Tibial nerve (tissue), 4 donors: ENCODE measurements at places on chromosomes 6 and 20. TPM values are rescaled to one million over a fixed set of nuclear protein-coding genes. Genes with fewer than 3 reads are reported as not detected.

DNA sequence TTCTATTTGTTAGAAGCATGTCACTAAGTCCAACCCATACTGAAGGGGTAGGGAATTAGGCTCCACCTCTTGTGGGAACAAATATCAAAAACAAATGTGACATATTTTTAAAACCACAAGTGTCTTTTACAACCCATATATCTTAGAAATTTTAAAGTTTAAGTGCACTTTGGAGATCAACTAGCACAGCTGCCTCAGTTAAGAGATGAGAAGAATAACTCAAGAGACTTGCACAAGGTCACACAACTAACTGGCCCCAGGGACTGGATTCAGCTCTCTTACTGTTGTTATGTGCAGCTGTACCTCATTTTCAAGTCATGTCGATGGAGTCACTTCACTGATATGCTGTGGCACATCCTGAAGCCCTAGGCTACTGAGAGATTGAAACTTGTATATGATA lies 102.9 kb upstream of the BMP2 start:
- no peaks in the 10 kb centered on the region for H3K36me3 ChIP-seq
- no peaks in the 10 kb centered on the region for H3K4me1 ChIP-seq
- DNase-seq = no peak
- H3K27me3 ChIP-seq = no peaks in the 10 kb centered on the region
- H3K27ac ChIP-seq = no peak overlapping the region

- H3K4me3 ChIP-seq = no peak overlapping the region
- H3K27me3 ChIP-seq = no peaks in the 10 kb centered on the region
- no peaks in the 10 kb centered on the region for H3K36me3 ChIP-seq
These were observed 163.4 kb upstream of the CEP162 start for GRCh38 chr6:84390851-84391250.

DNA sequence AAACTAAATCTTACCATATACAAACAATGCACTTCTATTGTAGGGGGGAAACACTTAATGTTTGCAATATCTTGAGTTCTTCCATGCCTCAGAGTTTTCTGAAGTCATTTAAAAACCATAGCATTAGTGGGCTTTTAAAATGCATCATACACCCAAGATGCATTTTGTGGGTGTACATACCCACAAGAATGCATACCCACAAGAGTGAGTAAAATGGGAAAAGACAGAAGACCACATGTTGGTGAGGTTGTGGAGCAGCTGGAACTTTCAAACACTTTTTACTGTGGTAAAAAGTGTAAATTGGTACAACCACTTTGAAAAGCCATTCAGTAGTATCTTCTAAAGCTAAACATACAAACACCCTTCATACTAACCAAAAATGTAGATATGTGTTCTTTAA lies 57.5 kb downstream of the CYB5R4 start:
- H3K4me3 ChIP-seq = no peak overlapping the region
- no peaks in the 10 kb centered on the region for H3K4me1 ChIP-seq
- no peaks in the 10 kb centered on the region for H3K36me3 ChIP-seq
- no peak for DNase-seq
- H3K27ac ChIP-seq = no peak overlapping the region

- H3K4me3 ChIP-seq = no peak overlapping the region
- H3K27ac ChIP-seq = no peak overlapping the region
- H3K36me3 ChIP-seq = no peaks in the 10 kb centered on the region
- H3K27me3 ChIP-seq = no peaks in the 10 kb centered on the region
- no peak for DNase-seq
- peaks cover 13% of the 10 kb centered on the region for H3K4me1 ChIP-seq
These were observed 7.0 kb upstream of the APMAP start for GRCh38 chr20:24999568-24999967.

- peaks cover 44% of the 10 kb centered on the region for H3K4me1 ChIP-seq
- H3K36me3 ChIP-seq = peaks cover 10% of the 10 kb centered on the region
- peak overlapping the region; percentile 64 for H3K4me3 ChIP-seq
- peak overlapping the region; percentile 99 for H3K27ac ChIP-seq
These were observed 868 bp downstream of the SRSF3 start for GRCh38 chr6:36594816-36595643.

DNA sequence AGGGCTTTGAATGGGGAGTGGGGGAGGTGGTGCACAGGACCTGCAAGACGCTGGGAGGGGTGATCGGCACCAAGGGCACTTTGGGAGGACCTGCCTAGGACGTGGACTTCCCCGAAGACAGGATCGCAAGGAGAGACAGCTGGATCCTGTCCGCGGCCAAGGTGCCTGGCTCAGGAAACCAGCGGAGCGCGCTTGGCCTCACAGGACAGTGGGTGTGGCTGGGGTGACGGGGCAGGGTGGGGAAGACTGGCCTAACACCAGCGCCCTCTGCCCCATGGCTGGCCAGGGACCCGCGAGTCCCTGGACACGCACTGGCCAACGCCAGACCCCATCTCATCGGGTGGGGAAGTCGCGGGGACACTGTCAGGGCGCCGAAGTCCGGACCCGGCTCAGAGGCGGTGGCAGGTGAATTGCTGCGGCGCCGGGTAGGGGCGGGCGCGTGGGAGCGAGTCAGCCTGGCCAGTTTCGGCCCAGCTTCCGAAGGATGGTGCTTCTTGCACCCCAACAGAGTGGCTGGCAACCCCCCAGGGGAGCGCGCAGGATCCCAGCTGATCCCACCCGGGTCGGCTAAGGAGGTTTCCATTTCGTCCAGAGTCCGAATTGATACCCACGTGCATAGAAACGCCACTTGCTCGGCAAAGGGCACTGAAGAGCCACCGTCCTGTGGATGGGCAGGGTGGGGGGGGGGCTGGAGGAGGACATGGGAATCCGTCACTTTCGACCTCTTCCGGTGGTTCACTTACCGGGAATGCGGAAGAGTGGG lies 785 bp upstream of the THBD start:
- no peaks in the 10 kb centered on the region for H3K36me3 ChIP-seq
- H3K4me1 ChIP-seq = peaks cover 64% of the 10 kb centered on the region
- H3K27ac ChIP-seq = peak overlapping the region; percentile 68
- peak overlapping the region; percentile 41 for H3K4me3 ChIP-seq
- H3K27me3 ChIP-seq = peaks cover 9% of the 10 kb centered on the region

DNA sequence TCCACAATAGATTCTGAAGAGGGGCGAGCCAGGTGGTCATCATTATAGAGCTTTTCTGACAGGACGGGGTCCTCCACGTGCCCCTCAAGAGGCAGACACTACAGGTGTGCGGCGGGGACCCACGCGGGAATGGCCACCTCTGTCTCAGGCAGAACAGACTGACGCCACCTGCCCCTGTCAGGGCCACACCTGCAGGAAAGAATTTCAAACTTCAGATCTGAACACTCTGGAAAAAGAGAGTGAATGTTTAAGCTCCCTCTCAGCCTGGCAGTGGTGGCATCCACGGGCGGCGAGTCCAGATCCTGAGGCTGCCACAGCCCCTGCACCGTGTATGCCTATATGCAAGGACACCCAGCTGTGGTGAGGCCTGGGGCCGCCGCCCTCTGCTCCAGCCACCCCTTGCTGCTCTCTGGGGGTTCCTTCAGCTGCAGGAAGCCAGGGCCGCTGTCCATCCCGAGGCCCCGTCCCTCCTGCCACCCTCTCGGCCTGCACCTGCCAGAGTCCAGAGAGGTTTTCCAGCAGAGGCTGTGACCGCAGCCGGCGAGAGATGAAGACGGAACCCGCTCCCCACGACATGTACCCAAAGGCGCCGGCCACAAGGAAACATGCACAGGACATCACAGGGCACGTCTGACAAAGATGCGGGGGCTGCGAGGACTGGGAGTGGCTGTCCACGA lies 234.9 kb downstream of the ERMARD start:
- no peaks in the 10 kb centered on the region for H3K36me3 ChIP-seq
- DNase-seq = no peak
- no peak overlapping the region for H3K4me3 ChIP-seq
- H3K27me3 ChIP-seq = no peaks in the 10 kb centered on the region
- H3K27ac ChIP-seq = no peak overlapping the region

GRCh38 chr6:128518434-128519131 lies 1.8 kb downstream of the PTPRK start:
- H3K27me3 ChIP-seq = no peaks in the 10 kb centered on the region
- peak overlapping the region; percentile 96 for H3K27ac ChIP-seq
- no peaks in the 10 kb centered on the region for H3K36me3 ChIP-seq
- DNase-seq = no peak

DNA sequence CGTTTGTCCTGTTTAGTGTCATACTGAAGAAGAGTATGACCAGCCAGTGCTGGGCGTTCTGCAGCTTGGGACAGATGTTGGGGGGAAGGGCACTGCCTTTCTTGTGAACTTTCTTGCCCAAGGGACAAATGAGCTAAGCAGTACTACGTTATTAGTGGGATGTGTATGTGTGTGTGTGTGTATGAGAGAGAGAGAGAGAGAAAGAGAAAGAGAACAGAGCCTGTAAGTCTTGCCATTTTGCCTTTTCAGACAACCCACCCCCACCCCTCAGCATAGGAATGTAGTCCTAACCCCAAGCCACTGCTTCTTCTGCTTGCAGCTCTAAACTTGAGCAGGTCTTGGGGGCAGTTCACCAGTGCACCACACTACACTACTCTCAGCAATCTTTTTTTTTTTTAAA lies 45.5 kb downstream of the E2F3 start:
- H3K4me1 ChIP-seq = peaks cover 17% of the 10 kb centered on the region
- no peak for DNase-seq
- no peaks in the 10 kb centered on the region for H3K36me3 ChIP-seq

GRCh38 chr6:142732790-142733189 lies 212.2 kb downstream of the HIVEP2 start:
- H3K4me3 ChIP-seq = no peak overlapping the region
- H3K27ac ChIP-seq = no peak overlapping the region
- H3K27me3 ChIP-seq = no peaks in the 10 kb centered on the region
- H3K36me3 ChIP-seq = no peaks in the 10 kb centered on the region
- DNase-seq = no peak

DNA sequence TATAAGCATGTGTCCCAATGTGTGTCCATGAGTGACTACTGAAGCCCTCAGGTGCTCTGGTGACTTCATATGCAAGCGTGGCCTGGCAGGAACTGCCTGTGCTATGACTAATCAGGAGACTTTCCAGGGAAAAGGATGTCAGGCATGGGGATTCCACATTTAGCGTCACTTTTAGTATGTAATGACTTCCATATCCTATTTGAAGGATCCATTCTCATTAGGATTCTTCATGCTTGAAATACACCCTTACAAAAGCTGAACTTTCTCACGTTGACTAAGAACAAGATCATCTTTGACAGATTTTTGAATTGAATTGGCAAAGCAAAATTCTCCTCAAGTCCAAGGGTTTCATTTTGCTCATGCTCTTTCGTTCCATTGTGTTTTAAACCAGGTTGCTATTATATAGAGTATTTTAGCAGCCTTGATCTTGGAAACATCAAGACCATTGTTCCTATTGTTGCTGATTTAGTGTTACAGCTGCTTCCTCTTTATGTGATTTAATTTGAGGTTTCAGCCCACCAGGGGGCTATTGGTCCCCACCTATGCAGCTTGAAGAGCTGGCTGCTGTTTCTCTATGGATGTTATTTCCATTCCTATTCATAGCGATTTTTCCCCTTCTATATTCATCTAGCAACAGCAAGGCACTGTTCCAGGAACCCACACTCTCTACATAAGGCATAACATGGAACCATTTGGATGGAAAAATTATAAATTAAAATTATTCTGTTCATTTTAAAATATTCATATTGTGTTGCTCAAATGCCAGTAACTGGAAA lies 418.6 kb downstream of the CDKAL1 start:
- no peak overlapping the region for H3K27ac ChIP-seq
- no peaks in the 10 kb centered on the region for H3K4me1 ChIP-seq
- H3K4me3 ChIP-seq = no peak overlapping the region
- no peaks in the 10 kb centered on the region for H3K36me3 ChIP-seq
- DNase-seq = no peak
- H3K27me3 ChIP-seq = no peaks in the 10 kb centered on the region

- no peak overlapping the region for H3K27ac ChIP-seq
- no peaks in the 10 kb centered on the region for H3K36me3 ChIP-seq
- H3K4me1 ChIP-seq = no peaks in the 10 kb centered on the region
- H3K27me3 ChIP-seq = no peaks in the 10 kb centered on the region
These were observed 359.2 kb downstream of the CDKAL1 start for GRCh38 chr6:20893412-20893811.

DNA sequence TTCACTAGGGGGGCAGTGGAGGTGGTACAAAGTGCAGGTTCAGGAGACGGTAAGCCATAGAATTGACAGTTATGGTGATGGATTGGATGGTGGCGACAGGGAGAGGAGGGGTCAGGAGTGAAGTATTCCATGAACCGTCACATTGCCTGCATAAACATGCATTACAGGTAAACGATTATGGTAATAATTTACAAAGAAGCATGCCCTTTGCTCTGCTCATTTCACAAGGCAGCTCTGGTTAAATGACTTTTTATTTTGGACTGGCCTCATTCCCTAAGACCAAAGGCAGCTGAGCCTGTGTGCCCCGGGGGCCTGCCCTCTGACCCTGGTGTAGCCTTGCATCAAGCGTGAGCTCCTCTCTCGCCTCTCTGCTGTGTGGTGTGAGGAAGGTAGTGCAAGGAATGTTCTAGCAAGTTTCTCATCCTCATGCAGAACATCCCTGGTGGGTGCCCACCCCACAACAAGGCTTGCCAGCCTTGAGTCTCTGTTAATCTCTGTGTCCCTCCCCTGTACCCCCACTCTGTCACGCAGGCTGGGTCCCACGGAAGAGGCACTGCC lies 59.0 kb downstream of the PPP1R14C start:
- no peaks in the 10 kb centered on the region for H3K36me3 ChIP-seq
- no peaks in the 10 kb centered on the region for H3K27me3 ChIP-seq
- DNase-seq = no peak
- H3K4me1 ChIP-seq = no peaks in the 10 kb centered on the region
- no peak overlapping the region for H3K4me3 ChIP-seq

ZSCAN26 gene
- 12.2 TPM for total RNA-seq

TGM2 gene
- total RNA-seq = 46.5 TPM

RING1 gene
- 25.2 TPM for total RNA-seq

MUC21 gene
- not detected for total RNA-seq

SPEF1 gene
- 1.8 TPM for total RNA-seq

ZC2HC1B gene
- not detected for total RNA-seq

HLA-DQA1 gene
- total RNA-seq = 8.5 TPM

NOTCH4 gene
- 22.4 TPM for total RNA-seq

CLPSL1 gene
- not detected for total RNA-seq

LRRN4 gene
- total RNA-seq = not detected

TLDC2 gene
- total RNA-seq = not detected
